ENCODE measurements at places on chromosomes 2 and 18. TPM values are rescaled to one million over a fixed set of nuclear protein-coding genes. Genes with fewer than 3 reads are reported as not detected.

DNA sequence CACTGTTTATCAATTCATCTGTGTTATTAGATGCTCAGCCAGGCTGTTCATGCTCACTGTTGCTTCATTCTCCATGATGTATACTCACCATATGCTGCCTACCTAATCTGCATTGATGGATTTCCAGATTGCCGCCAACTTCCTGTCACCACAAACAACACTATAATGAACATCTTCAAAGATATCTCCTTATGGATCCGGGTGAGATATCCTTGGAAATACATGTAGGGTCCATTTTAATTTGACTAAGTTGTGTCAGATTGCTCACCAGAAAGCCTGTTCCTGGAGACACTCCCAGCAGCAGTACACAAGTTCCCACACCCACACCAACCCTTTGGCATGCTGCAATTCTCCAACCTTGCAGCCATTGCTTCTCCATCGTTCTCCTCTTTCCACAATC, 547.5 kb upstream of the TNP1 start:
- no peak for DNase-seq

DNA sequence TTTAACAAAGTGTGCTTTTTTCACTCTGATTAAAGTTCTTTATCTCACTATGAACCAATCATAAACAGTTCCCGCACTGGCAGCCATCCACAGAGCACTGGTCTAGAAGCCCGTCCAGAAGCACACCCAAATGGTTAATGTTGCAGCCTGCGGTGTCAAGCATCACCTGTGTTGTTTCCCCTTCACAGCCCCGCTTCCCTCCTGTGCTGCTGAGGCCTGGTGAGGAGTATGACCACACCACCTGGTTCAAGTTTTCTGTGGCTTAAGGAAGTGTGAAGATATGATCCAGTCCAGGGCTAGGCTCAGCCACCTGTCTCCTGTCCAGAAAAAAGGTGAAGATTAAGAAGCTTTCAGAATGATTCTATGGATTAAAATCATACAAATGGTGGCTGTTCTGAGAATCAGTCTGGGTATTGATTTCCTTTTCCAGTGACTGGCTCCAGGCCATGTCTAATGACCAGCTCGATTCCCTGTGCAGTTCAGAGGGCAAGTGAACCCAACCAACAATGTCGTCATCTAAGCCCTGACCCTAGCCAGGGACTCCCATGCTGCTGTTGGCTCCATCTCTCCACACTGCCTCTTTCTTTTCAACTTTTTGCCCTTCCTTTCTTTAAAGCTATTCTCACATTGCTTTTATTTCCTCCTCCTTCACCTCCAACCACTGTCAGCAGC, 17.7 kb downstream of the SRSF7 start:
- DNase-seq, result no peak

Gene ALPP
- total RNA-seq, result not detected

DNA sequence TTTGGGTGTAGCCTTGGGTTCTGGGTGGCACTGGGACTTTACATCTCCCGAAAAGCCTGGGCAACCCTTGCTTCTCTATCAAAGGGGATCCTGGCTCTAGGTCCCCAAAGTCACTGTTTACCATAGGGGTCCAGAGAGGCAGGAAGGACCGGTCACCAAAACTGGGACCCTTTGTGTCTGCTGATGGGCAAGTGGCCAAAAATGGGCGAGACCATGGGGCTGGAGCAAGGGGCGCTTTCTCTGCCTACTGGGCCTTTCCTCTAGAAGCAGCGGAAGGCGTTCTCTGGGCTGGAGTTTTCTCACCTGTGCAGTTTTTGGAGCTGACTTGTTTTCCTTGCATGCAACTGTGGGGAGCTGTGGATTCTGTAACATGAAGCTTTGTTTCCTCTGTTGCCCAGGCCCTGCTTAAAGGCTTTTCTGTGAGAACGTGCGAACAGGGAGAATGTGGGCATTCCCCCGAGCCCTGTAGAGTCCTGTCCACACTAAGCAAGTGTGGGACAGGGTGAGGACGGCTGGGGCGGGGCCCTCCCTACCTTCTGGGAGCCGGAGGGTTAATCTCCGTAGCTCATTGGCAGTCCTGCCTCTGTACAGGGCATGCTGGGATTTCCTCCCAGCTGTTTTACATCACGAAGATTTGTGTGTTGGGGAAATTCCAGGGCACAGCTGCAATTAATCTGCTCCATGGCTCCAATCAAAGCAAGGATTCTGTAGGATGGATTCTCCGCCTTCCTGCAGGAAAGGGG, 50.2 kb downstream of the TGOLN2 start:
- peak; percentile 59 for DNase-seq

DNA sequence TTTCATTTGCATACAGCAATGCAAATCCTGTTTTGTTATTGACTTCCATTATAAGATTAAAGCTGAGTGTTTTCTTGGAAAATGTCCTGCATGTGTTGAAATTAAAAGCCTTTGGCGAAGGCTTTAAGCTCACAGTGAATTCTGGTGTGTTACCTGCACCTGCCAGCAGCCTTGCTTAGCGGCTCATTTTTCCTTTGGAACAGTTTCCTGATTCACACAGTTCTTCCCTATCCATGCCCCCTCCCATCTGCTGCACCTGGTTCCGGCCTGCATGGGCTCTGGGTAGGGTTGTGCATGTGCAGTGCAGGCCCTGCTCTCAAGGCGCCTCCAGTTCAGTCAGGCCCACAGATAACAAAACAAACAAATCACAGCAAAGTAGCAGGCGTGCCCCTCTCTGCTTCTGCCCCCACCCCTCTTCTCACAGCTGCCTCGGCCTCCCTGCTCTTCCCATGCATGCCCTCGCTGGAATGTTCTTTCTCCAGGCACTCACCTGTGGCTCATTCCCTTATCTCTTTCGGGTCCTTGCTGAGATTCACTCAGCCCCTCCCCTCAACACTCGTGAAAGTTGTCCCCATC, 15.8 kb downstream of the MTCL1 start:
- DNase-seq, result peak; percentile 23

GRCh38 chr2:138502255-138503086, 901 bp downstream of the SPOPL start:
- no peak for DNase-seq

GRCh38 chr2:155223781-155224406, 525.4 kb downstream of the KCNJ3 start:
- no peak for DNase-seq

Gene DLX1
- total RNA-seq, result not detected

Gene NTSR2
- not detected for total RNA-seq

GRCh38 chr2:15159751-15160177, 401.4 kb downstream of the NBAS start:
- no peak for DNase-seq

Gene CNDP1
- 0.31 TPM for total RNA-seq

GRCh38 chr2:176038694-176039093, 36.6 kb upstream of the LNPK start:
- DNase-seq, result no peak

DNA sequence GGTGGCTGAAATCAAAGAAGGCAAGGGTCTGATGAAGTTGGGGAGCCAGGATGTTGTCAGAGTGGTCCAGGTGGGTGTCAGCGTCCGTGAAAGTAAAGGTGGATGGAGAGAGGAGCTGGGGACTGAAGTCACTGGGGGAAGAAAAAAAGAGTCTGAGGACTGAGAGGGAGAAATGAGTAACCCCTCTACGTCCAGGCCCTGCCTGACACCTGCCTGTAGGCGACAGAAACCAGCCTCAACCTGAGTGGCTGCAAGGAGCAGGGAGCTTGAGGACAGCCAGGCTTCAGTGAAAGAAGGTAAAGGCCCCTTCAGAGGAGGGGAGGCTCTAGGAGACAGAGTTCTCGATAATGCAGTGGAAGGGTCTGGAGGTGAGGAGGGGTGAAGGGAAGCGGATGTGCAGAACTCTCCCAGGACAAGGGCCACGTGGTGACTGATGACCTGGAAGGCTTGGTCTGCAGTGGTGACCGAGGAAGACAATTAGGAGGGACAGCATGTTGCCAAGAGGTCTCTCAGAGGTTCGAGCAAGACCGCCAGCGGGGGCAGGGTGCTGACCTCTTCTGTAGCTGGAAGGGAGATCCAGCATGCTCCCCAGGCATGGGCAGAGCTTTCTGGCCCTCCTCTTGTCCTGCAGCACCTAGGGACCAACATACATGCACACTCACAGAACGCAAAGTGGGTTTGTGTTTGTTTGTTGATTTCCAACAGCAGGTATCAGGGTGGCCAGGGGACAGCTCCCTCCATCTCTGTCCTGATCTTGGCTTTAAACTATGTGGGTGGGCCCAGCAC, 86.6 kb upstream of the TMEM247 start:
- DNase-seq, result no peak

- no peak for DNase-seq
Measured at GRCh38 chr2:172053486-172053885, 31.8 kb upstream of the DLX1 start.

- no peak for DNase-seq
Measured at GRCh38 chr2:187552828-187553681, 1.2 kb downstream of the TFPI start.

DNA sequence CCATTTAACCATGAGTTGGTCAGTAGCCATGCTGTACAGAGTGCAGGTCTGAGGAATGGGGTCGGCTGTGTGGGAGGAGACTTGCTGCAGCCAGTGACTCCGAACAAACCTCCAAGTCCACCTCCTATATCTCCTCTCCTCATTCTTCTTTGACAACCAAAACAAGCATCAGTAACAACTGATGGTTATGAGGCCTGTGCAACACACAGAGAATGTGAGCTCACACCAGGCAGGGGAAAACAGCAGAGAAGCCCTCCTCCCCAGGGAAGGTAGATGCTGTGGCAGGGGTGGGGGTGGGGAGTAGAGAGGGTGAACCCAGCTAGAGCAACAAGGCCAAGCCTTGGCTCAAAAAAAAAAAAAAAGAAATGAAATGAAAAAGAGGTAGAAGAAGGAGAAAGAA, 12.3 kb upstream of the CNGA3 start:
- no peak for DNase-seq

GRCh38 chr2:26976237-26976636, 5.8 kb downstream of the MAPRE3 start:
- DNase-seq, result no peak

DNA sequence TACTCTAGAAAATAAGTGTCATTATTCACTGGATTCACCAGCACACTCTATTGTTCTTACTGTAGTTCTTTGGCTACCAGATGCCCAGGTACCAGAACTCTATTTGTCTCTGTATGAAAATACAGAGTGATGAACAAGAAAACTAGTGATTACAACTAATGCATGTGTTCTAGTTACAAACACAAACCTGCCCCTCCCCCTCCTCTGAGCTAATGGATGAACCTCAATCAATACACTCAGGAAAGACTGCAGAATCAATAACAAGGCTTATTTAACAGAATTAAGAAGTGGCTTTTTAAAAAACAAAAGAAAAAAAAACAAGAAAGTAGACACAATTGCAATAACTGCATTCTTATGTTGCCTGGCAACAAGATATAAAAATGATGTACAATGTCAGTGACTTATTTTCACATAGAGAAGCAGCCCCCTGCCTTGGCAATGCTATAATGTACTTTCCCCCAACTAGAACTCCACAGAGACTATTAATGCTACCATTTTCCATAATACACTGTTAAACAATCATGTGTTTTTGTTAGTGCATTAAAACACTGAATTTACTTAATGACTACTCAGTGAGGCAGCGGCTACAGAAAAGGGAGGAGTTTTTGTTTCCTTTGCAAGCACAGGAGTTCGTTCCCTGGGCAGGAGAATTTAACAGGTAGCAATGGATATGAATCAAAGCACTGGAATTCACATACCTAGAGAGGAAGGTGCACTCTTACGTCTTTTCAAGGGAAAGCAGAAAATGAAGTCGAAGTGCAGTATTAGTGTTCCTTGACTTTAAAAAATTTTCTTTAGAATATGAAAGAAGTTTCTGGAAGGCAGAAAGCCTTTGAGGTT, 318.8 kb upstream of the REV1 start:
- no peak for DNase-seq

Gene ASB18
- total RNA-seq, result not detected

Gene INPP4A
- total RNA-seq, result 80.6 TPM

Gene MOCOS
- 38.0 TPM for total RNA-seq

- DNase-seq, result no peak
Measured at GRCh38 chr2:26223018-26223417, 21.4 kb downstream of the HADHA start.

- no peak for DNase-seq
Measured at GRCh38 chr2:7930800-7931635, 750.8 kb upstream of the ID2 start.

Gene MRO
- 1.9 TPM for total RNA-seq

Gene RIT2
- not detected for total RNA-seq

DNA sequence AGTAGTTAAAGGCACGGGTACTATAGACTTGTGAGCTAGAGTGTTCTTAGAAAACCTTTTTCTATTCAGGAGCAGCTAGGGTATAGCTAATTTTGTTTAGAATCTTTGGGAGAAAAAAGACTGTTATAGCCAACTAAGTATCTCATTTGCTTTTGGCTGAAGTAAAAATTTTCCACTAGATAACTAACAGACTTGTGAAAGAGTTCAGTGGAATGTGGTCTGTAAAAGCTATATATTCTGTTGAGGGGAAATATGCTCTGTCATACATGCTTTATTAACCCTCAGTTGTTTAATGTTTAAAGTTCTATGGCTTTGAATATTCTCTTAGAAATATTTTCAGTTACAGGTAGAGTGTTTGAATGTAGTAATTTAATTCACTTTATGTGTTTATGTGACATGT, 49.7 kb downstream of the RIF1 start:
- no peak for DNase-seq

DNA sequence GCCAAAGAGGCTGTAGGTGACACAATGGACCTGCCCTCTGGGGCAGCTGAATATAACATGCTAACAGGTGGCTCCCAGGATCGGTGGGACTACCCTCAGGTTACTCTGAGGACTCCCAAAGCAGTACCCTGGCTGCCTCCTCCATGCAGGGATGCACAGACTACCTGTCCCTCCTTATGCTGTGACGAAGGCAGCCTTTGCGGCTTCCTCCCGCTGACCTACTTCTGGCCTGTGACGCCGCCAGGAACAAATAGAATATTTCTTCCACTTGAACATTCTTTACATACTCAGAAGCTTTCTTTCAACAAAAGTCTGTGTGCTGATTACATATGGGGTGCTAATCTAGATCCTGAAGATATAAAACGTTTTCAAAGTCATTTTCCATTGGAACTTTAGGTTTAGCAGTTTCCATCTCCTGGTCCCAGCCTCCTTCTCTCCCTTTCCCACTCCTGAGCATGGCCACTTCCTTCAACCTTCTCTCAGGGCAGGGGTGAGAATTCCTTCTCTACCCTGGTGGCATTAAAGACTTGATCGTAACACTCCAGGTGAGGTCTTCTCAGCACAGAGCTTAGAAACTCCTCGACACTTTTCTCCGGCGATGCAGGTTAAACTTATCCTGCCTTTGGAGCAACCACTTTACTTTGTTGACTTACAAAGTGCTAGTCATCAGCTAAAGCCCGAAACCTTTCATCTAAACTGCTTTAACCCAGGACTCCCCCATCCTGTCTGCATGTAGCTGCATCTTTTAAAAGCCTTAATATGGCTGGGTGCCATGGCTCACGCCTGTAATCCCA, 58.9 kb upstream of the STK17B start:
- no peak for DNase-seq

DNA sequence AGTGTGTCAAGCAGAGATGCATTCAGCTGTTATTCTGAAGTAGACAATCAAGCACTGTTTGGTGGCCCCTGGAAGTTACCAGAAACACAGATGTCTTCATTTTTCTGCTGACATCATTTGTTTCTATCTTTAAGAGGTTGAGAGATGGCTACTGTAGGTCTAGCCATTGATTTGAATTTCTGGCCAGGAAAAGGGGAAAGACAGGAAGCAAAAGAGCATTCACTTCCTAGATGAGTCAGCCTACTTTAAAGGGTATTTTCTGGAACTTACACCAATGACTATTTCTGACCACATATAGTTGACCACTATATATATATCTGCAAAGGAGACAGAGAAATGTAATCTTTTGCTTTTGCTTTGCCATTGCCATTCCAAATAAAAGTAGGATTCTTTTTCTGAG, 900.1 kb upstream of the SOX11 start:
- no peak for DNase-seq

GRCh38 chr2:10597956-10598355, 91.8 kb downstream of the NOL10 start:
- no peak for DNase-seq

Gene IL1RN
- 80.2 TPM for total RNA-seq

Gene BMP10
- not detected for total RNA-seq

Data from ureter (tissue), 1 donor.